Testis (tissue), 5 donors: ENCODE measurements at places on chromosomes 12 and 14.

DNA sequence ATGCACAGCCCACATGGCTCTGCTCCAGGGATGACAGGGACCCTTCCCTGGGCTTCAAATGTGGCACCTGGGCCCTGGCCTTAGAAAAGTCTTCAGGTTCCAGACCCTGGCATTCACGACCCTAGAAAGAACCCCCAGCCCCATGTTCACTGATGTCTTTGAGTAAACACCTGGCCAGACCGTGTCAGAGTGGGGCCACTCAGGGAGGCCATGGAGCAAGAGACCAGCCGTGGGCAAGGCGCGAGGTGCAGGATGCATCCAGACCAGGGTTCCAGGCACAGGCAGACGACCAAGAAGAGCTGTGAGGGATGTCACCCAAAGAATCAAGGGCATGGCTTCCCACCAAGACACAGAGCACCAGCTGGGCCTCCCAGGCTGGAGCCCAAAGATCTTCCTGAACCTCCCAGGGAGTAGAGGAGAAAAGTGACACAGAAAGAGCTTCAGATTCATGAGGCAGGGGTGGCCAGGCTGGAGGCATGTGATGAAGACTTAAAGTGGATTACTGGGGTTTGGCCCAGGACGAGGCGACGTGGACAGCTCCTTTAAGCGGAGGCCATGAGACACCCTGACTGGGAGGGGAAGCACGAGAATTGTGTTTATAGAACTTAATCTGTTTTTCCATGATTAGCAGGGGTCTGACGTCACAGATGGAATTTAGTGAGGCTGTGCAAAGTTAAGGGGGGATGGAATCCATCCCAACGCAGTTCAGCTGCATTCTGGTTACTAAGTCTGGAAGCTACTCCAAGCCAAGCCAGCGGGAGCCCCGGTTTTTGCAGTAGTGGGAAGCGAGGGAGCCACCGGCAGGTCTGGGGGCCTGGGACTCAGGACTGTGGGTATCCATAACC, 61.6 kb downstream of the ARL6IP4 start:
- DNase-seq: peak; percentile 73

GRCh38 chr12:50024805-50025186, 498 bp downstream of the RACGAP1 start:
- DNase-seq: peak; percentile 17

DNA sequence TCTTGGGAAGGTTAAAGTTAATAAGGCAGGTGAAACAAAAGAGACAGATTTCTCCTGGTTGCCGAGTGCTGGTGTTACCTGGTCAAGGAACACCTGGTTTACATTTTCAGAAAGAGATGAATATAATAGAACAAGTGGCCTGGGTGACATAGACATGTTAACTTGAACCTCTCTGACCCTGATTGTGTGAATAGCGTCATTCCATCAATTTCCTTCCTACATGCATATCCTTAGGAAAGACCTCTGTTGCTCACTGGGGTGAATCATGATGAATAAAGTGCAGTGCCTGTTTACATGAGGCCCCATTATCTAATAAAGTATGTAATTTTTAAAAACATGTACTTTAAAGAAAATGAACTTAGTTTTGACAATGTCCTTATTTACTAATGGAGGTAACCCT, 1822.9 kb upstream of the FLRT2 start:
- DNase-seq: no peak

- no peak for DNase-seq
Measured at GRCh38 chr12:42281278-42281677, 43.2 kb upstream of the YAF2 start.

- no peak for DNase-seq
Measured at GRCh38 chr14:92596331-92596907, 82.8 kb downstream of the RIN3 start.

DNA sequence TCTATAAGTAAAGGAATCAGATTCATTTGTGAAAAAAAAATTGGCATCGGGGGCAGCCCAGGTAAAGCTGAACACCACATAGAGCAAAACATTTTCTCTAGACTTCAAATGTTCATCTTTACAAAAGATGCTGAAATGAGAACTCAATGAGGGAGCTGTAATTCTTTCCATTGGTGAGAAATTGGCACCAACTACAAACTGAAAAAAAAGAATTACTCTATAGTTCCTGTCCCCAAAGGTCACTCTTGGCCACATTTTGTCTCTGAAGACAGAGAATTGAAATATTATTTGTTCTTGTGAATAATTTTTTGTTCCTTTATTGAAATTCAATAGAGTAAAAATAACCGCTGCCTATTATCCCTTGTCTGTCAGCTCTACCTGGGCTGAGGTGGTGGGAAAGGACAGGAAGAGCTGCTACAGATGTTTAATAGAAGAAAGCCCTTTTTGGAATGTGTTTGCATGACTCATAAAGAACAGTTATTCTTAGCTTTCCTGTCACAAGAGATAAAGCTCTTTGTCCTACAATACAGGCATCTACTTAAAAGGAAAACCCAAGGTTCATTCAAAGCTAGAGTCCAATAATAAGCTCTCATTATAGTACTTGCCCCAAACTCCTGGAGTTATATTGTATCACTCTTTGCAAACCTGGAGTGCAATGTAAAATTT, 380.1 kb upstream of the KITLG start:
- no peak for DNase-seq

- DNase-seq: no peak
Measured at GRCh38 chr12:47808050-47808449, 11.7 kb downstream of the HDAC7 start.

GRCh38 chr12:10612984-10613348, 443 bp downstream of the MAGOHB start:
- no peak for DNase-seq

GRCh38 chr14:68876976-68877375, 84.1 kb upstream of the ZFP36L1 start:
- DNase-seq: no peak

- no peak for DNase-seq
Measured at GRCh38 chr12:39831587-39832315, 212.1 kb upstream of the ABCD2 start.

GRCh38 chr14:53144244-53144643, 8.9 kb downstream of the DDHD1 start:
- no peak for DNase-seq

DNA sequence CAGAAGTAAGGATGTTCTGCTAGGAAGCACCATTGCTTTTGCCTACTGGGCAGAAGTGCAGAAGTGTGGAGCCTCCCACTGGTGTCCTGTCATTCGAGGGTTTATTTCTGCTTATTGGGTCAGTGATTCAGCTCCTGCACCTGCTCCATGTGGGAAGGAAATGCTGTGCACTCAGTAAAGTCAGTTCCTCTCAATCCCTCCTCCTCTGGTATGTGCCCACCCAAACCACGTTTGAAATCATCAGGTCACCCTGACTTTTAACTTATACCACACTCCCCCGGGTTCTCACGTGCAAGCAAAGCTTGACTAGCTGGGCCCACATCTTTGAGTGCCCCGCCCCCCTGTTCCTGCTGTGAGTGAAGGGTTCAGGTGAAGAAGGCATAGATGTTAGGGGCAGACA, 223.7 kb downstream of the CHST11 start:
- no peak for DNase-seq

DNA sequence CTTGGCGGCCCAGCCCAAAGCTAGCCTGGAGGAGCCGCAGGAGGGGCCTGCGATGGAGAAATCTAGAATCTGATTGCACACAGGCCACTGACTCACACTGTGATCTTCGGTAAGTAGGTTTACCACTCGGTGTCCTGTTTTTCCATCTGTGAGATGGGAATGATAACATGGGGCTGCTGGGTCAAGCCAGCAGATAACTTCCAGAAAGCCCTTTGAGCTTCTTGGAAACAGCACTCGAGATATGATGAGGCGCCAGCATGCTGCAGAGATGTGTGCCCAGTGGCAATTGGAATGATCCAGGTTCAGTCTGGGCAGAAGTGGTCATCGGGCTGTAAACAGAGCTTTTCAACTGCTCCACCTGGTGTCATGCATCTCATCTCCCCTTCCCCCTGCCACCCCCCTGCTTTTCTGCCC, 771.3 kb upstream of the TBX3 start:
- no peak for DNase-seq

DNA sequence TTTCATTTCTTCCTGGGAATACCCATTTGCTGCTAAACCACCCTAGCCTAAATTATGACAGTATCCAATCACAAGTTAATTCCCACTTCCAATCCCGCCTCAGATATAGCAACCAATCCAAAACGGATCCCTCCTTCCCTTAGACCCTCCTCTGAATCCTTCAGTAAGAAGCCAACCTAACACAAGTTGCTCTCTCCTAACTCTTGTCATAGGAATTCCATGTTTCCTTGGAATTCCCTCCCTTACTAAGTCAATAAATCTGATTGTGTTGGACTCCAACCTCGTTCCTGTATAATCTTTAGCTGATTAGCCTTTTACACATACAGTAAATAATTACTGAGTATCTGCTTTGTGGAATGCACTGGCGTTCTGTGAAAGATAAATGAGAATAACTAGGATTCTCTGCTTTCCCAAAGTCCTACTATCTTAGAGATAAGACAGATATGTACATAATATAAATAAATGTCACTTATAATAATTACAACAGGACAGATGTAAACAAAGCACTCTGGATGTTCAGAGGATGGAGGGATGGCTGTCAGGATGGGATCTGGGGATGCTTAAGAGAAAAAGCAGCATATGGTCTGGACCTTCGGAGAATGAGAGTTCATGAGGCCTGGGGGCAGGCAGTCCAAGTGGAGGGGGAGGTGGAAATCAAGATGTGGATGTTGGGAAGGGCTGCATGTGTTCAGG, 185.8 kb upstream of the SOX5 start:
- DNase-seq: no peak

GRCh38 chr12:95191060-95191696, 26.1 kb downstream of the FGD6 start:
- DNase-seq: no peak
